ENCODE measurements at places on chromosomes 2 and 18.

GRCh38 chr2:239339241-239339640 is 61.6 kb downstream of the HDAC4 start:
- DNase-seq = no peak

GRCh38 chr18:26435415-26436095 is 112.8 kb downstream of the KCTD1 start:
- no peak for DNase-seq

GRCh38 chr2:129895526-129896082 is 83.9 kb upstream of the RAB6C start:
- DNase-seq = no peak

GRCh38 chr2:167761465-167762136 is 485.8 kb downstream of the STK39 start:
- DNase-seq = no peak

GRCh38 chr2:20557226-20557625 is 93.7 kb downstream of the HS1BP3 start:
- no peak for DNase-seq

DNA sequence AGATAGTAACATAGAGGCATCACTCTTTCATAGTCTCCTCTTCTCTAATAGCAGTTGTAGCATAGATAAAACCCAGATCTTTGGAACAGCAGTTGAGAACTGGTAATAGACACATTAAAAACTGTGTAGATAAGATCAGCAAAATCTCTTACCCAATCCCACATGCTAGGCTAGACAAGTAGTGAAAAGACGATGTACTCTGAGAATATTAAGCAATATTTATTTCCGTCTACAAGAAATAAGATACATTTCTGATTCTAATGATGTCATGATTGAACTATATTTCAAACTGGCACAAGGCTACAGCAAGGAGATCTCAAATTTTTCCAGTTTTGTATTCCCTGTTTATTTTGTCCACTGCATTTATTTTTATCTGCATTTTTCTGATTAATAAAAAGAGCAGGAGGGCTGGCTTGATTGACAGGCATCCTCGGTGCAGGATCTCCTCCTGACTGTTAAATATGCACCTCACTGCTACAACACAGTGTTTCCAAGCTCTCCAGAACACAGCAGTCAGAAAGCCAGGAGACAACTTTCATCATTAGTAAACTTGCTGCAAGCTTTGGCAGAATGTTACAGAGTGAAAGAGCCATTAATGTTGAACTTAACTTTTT is 73.3 kb upstream of the ATIC start:
- no peak for DNase-seq

- DNase-seq = no peak
Measured at GRCh38 chr2:30690126-30690561, 117.1 kb downstream of the CAPN13 start.

DNA sequence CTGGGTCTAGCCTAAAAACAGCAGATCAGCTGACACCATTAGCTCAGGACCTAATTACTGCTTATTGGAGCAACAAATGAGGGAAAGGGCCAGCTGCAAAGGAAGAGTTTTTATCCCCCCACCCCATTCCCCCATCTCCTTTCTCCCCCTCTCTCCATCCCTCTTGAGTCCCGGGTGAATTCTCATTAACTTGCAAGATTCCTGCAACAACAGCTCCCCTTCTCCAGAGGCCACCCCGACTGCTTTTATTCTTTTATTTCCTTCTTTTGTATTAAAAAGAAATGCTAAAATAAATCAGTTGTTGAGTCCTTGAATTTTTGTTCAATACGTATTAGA is 473 bp upstream of the NOL4 start:
- no peak for DNase-seq

DNA sequence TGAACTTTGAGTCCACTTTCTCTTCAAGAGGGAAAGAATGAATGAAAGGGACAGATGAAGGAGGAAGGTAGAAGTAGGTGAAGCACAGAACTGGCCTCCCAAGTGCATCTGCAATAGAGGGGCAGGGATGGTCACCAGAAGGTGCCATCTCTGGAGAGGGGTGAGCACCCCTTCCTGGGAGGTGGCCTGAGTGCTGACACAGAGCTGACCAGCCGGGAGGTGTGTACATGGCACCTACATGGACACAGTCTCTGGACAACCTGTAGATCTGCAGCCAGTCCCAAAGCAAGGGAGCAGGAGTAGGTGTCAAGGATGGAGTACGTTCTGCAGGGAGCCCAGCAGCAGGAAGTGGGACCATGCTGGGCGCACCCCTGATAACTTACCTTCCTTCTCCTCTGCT is 83.2 kb downstream of the TFCP2L1 start:
- DNase-seq = no peak

DNA sequence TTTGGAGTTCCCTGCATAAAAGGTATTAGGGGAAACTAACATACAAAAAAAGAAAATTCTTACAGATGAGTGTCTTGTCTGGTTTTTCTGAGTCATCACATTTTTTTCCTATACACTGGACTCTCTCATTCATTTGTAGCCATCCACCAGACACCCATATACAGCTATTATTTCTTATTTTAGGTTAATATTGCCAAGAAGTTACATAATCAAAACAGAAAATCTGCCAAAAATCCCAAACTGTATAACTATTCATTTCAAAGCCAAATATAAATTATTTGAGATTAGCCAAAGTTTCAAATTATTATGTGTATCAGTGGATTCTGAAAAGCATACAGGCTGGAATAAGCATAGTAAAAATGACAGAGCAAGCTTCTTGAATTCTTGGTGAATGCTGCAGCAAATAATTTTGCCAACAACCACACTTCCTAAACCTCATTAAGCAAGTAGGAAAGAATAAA is 191.2 kb downstream of the NCKAP5 start:
- DNase-seq = no peak

- no peak for DNase-seq
Measured at GRCh38 chr18:7174344-7175095, 56.4 kb upstream of the LRRC30 start.

- DNase-seq = no peak
Measured at GRCh38 chr2:135587958-135588357, 56.7 kb downstream of the R3HDM1 start.

GRCh38 chr2:238665919-238666318 is 182.0 kb upstream of the TWIST2 start:
- no peak for DNase-seq
